ENCODE measurements at places on chromosomes 3 and 15.

DNA sequence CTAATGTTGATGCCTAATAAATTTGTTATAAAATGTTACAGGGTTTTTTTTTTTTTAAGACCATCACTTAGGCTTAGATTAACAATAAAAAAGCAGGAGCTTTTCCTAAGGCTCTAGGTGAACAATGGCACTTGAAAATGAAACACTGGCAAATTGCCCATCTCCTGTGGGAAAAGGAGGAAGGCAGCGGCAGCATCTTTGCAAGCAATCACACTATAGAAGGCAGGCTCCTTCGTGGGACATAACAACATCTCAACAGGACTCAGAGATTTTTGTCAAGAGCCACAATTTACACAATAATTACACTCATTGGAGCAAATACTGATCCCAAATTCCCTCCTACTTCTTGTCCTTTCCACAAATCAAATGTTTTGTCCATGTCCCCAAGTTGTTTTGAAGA is 646.7 kb downstream of the ROBO2 start:
- DNase-seq, result peak; percentile 4

GRCh38 chr15:69504352-69505040 is 51.9 kb downstream of the RPLP1 start:
- DNase-seq, result no peak

DNA sequence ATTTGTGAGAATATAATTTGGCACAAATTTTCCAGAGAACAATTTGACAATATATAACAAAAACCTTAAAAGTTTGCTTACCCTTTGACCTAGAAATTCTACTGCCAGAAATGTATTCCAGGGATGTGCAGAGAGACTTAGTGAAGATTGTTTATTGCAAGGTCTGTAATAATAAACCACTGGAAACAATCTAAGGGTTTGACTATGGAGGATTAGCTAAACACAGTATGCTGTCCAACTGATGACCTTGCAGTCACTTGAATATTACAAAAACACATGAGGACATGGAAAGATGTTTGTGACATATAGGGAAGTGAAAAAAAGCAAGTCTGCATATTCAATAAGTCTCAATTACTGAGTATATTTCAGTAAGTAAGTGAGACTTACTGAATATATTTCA is 48.1 kb upstream of the CDV3 start:
- peak; percentile 16 for DNase-seq

DNA sequence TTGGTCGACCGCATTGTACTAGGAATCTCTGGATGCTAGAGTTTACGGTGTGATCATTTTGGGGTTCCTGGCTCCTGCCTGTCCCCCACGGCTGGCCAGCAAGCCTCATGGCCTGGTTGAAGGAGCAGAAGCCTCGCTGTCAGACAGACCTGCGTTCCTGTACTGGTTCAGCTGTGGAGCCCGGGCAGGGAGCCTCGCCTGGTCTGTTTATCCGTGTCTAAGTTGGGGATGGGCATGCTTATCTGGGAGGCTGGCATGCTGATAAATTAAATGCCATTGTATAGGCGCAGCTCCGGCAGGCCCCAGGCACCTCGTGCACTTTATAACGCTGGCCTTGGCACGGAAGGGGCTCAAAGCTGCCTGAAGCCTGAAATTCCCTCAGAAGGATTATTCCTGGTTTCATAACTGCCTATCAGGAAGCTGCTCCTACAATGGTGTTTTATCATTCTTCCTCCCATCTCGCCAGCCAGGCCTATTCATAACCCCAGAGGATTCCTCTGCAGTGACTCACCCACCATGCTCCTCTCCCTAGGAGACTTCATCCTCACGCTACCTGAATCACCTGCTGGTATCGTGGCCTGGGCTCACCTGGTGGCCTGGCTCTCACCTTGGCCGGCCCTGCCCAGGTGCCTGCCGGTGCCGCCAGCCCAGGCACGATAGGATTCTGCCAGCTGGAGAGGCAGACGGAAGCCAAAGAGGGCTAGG is 110.9 kb downstream of the ASB7 start:
- DNase-seq, result peak; percentile 62

All from choroid plexus epithelial cell (primary cell).